Stimulated activated CD4-positive, alpha-beta T cell treated with anti-CD3 and anti-CD28 coated beads, Interleukin-12 subunit alpha, Interleukin-12 subunit beta, amount 100 ng/mL, for 48 hours (primary cell): ENCODE measurements at places on chromosomes 3 and 15.

- DNase-seq: no peak
These were observed 17.7 kb downstream of the FEM1B start for GRCh38 chr15:68295014-68295805.

DNA sequence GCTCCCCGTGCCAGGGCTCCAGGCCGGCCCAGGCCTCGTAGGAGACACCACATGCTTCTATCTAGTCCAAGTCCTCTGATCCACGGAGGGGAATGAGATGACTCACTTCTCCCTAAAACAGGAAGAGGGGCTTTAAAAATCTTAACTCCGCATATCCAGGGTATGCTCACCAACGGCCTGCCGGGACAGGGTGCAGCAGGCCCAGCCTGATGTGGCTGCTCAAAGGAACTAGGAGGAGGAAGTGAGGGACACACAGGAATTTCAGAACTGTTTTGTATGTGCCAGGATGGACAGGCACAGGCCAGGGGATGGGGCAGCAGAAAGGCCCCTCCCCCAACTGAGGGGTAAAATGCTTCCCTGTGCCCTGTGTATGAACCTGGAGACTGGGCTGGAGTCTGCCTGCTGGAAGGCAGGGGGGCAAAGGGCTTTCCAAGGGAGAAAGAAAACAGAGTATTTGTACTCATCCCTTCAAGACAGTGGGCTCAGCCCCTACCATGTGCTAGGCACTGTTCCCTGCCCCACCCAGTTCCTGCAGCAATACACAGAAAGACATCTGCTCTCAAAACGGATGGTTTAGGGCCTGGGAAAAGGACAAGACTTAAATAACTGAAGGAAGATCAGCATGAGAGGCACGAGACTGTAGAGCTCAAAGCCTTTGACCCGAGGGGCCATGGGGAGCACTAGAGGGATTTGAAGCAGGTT is 22.1 kb downstream of the CHDH start:
- no peak for DNase-seq

DNA sequence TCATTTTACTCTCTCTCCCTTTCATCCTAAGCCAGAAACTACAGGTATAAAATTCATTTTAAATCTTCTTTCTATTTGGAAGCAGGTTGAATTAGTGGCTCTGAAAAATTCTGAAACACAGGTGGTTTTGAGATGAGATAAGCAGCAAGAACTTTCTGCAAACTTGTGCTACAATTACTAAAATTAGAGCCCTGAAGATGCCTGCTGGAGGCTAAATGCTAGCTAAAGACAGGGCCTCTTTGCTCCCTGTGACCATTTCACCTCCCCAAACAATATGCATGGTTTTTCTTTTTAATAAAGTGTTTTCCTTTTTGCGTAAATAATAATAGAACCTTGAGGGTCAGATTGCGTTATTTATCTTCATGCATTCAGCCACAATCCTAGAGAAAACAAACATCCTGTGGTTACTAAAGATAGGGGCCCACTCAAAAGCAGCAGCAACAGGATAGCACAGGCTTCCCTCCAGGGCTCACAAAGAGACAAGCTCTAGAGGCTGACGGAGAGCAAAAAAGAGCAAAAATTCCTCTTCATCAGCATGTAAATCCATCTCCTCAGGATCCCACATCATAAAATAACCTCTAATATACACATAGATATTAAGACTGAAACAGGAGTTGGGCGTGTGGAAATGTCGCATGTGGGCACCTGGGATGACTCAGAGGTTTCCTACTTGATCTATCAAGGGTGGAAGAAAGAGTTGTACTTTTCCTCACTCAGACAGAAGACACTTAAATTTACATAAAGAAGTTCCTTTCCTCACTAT is 26.5 kb upstream of the CP start:
- DNase-seq: peak; percentile 22

GRCh38 chr3:14598143-14598569 is 53.4 kb upstream of the CCDC174 start:
- DNase-seq: peak; percentile 37

DNA sequence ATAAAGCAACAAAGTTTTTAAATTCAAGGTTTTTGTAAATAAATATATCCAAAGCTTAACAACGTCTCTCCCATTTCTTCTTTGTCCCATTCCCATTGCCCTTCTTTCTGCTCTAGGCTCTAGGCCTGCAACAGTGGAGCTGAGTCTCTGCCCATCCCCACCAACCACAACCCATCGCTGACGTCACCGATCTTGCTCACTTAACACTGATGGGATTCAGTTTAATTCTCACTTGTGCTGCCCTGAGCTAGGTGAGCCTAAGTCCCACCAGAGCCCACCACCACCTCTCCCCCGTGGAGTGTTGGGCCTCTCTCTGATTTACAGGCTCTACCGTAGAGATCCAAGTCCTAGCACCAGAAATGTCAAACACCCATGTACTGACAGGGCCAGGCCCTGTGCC is 61.3 kb upstream of the RAB6B start:
- no peak for DNase-seq
